NCI-H1048 (cell line): ENCODE measurements at places on chromosomes 4 and X.

DNA sequence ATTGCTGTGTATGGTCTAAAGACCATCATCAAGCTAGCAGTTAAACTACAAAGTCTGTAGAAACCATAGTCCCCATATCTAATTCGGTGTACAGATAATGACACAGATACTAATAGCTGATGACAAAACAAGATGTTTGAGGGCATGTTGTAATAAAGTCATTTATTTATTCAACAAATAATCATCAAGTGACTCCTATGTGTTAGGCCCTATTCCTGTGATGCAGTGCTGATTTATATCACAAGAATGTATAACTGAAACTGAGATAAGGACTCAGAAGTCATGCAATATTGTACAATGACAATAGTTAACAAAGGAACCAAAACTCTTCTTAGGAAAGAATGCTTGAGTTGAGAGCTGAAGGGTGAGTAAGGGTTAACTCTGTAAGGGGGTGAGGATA, 315.0 kb upstream of the NR3C2 start:
- no peak for DNase-seq

GRCh38 chr4:139817657-139818452, 152.2 kb downstream of the MGST2 start:
- no peak for DNase-seq

GRCh38 chr4:175460414-175460813, 351.6 kb downstream of the GPM6A start:
- no peak for DNase-seq

GRCh38 chr4:3399277-3400194, 42.2 kb upstream of the HGFAC start:
- no peak for DNase-seq

DNA sequence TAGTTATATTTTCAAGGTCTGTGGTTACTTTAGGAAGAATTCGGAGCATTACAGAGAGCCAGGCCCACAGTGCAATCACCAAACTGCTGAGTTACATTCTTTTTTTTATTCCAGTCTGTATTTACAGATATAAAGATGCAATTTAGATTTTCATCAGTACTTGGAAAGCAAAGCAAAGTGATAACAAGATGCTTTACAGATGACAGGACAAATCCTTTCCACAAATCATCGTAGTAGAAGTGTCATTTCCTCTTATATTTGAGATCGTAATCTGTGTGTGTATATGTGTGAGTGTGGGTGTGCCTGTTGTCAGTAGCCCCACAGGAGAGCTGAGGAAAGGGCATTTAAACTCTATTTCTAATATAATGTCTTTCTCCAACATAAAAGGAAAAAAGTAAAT, 1893.7 kb downstream of the STIM2 start:
- DNase-seq, result no peak

DNA sequence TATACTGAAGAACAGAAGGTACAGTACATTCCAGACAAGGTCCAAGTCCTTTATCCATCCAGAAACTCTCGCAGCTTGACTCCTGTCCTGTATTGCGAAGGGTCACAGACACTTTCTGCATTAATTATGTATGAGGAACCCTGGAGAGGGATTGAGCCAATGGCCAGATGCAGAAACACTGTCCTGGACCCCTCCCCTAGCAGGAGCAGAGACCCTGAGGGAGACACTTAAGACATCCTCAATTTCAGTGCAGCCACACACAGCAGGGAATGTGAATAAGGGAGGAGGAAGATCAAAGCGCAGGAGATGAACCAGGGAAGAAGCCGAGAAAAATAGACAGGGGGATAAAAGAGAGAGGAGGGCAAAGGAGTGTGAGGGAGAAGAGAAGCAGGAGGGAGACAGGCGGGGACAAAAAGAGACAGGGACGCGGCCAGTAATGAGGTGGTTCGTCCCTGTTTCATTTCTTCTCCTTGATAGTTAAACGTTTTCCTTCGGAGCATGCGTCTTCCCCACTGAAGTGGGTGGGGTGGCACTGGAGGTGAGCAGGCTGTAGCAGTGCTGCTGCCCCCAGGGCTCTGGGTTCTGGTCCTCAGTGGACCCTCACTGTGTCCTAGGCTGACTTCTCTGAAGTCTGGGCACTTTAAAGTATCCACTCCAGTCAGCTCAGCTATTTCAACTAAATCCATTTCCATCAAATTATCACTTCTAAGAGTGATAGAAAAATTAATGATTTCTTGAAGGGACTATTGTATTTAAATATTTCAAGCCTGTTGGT, 356.4 kb upstream of the NOCT start:
- DNase-seq, result no peak

GRCh38 chr4:2935762-2936743, 27.2 kb downstream of the NOP14 start:
- DNase-seq, result no peak

GRCh38 chr4:121057466-121057922, 14.8 kb downstream of the NDNF start:
- no peak for DNase-seq

- DNase-seq, result no peak
Measured at GRCh38 chr4:128770807-128771206, 38.7 kb upstream of the JADE1 start.

GRCh38 chr4:43716721-43717395, 731.8 kb downstream of the KCTD8 start:
- DNase-seq, result no peak

- DNase-seq, result no peak
Measured at GRCh38 chr4:7101692-7102515, 34.0 kb upstream of the GRPEL1 start.

DNA sequence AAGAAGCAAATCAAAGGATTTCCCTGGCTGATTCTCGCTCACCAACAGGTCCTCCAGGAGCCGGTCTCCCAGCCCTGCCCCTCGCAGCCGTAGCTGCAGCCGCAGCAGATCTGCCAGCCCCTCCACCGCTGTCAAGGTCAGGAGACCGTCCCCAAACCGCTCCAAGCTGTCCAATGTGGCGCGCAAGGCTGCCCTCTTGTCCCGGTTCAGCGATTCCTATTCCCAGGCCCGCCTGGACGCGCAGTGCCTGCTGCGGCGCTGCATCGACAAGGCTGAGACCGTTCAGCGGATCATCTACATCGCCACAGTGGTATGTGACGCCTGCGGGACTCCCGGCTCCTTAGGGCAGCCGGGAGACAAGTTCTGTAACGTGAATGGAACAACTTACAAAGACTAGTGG, 25.6 kb downstream of the SPATA18 start:
- DNase-seq, result no peak
